COLO829 (cell line): ENCODE measurements at places on chromosomes 3 and 15.

DNA sequence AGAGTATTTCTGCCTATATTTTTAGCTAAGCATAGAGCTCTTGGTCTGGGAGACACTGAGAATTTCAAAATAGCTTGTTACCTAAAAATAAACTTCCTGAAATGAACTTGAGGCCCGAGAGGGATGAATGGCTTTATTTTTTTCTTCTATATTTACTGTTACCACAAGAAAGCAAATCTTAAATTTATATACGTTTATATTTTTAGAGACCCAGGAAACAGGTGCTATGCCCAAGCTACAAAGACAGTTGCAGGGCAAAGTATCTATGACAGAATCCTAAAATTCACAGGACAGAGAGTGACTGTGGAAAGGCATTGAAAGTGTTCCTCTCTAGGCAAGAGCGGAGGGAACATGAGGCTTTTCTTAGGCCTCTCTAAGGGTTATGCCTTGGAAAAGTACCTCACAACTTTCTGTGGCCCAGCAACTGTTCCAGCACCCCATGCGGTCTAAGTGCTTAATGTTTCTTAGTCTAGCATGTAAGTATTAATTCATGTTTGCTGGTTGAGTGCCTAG lies 36.5 kb downstream of the TGFBR2 start:
- no peak for DNase-seq

DNA sequence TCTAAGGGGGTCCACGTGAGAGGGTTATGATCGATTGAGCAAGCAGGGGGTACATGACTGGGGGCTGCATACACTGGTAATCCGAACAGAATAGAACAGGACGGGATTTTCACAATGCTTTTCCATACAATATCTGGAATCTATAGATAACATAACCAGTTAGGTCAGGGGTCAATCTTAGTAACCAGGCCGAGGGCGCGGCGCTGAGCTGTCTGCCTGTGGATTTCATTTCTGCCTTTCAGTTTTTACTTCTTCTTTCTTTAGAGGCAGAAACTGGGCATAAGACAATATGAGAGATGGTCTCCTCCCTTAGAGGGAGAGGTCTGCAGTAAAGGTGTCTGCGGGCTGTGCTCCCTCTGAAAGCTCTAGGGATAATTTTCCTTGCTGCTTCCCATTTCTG lies 261.3 kb downstream of the XXYLT1 start:
- DNase-seq = no peak

DNA sequence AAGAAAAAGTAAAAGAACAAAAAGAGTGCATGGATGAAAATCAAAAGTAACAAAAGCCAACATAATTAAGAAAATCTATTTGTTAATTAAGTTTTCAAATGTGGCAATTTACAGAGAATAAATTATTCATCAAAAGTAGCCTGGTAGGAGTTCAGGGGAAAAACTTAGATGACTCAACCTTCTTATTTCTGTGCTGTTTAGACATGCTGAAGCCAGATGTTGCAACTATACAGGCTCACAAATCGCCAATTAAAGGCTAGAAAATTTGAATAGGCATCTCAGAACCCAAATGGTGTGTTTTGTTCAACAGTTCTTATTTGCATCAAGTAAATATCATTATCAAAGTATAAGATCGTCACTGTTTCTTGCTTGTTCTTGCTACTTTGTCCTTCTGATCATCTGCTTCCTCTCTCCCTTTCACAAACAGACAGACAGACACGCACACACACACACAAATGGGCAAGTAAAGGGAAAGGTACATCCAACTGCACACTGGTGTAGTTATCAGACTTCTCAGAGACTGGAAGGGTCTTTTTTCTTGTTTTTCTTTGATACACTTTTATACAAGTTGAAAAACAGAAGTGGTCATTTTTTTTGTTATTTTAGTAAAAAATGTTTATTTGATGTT lies 572.2 kb downstream of the MECOM start:
- DNase-seq = no peak

GRCh38 chr3:18652781-18653180 lies 227.6 kb upstream of the SATB1 start:
- DNase-seq = no peak

- peak; percentile 91 for DNase-seq
These were observed 33.1 kb downstream of the CRTAP start for GRCh38 chr3:33146791-33147445.

DNA sequence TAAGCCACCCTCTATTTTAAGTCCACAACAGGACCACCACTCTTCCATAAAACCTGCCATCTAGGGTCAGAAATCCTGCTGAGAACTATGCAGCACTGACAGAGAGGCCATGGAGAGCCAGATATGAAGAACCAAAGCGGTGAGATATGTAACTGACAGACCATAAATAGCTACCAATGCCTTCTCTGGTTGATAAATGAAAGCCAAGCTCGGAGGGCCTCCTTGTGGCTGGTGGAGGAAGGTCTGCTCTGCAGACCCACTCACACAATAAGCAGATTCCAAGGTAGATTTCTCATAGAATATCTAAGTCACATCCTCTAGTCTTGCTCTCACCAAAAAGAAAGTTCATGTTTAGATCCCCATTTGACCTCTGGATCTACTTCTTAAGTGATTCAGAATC lies 38.9 kb downstream of the RYK start:
- DNase-seq = peak; percentile 61

DNA sequence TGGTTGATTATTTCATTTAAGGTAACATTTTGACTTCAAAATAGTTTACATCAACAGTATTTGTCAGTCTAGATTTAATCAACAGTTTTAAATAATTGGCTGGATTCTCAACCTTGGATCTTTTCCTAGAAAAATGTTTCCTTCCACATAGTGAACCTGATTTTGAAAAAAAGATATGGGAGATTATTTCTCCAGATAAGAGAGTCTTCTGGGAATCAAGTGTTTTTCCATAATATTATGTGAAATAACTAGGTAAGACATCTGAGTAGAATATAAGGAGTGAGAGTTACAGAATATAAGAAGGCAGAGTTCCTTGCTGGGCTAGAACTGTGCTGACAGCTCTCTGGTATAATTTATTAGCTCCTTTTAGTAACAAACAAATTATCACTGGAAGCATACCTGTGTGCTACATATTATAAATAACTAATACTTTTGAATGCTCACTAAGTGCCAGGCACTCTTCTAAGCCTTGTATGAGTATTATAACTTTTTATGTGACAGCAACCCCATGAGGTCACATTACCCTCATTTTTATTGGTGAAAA lies 18.8 kb upstream of the TNFSF10 start:
- no peak for DNase-seq

DNA sequence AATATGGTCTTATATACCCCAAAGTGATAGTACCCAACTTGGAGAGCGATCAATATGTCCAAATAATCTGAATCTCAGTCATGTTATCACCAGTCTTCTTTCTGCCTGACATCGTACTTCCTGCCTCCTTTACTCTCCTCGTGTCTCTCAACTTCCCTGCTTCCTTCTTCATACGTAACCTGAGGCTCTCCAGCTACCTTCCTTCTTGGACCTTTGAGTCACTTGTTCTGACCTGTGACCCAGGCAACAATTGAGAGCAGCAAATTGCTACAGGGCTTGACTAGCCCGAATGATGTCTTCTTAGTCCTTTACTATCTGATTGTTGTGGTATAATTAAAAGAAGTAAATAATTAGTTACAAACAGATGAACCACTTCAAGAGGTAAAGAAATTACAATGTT lies 145.9 kb upstream of the MBNL1 start:
- no peak for DNase-seq

GRCh38 chr3:115448851-115449250 lies 174.5 kb upstream of the GAP43 start:
- DNase-seq = no peak

- no peak for DNase-seq
These were observed 39.7 kb downstream of the NBEAL2 start for GRCh38 chr3:47019201-47019600.
